Stimulated activated CD4-positive, alpha-beta T cell treated with anti-CD3 and anti-CD28 coated beads, TNF-alpha, amount 100 ng/mL, for 24 hours (primary cell): ENCODE measurements at places on chromosomes 5 and 9.
A peak's percentile ranks its signal among the peaks of the same experiment; 100 is the strongest.

- DNase-seq: peak; percentile 68
Measured at GRCh38 chr9:99824378-99825171, 2.9 kb downstream of the NR4A3 start.

DNA sequence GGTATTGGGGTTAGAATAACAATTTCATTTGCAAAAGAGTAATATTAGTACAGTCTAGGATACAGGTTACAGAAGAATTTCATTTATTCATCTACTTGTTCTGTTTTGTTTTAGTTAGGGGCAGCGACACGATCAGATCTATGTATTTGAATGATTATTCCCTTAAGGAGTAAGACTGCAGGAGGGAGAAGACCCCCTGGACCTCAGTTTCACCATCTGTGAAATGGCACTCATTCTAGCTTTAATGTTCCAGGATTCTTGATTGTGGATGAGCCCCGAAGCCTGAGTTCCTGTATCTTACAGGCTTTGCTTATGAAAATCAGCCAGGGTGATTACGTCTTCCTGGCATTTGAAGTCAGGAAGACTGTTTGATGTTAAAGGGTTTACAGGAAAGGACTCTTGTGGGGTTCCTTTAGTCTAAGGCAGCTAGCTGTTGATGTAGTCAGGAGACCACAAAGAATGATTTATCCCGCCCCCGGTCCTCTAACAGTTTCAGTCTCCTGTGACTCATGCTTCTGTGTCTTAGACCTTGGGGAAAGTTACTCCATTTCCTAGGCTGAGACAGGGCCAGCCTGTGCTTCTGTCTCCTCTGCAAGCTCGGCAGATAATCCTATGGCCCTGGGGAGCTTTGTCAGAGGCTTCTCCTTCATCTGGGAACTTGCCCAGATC lies 11.5 kb downstream of the SMIM3 start:
- DNase-seq: peak; percentile 65

DNA sequence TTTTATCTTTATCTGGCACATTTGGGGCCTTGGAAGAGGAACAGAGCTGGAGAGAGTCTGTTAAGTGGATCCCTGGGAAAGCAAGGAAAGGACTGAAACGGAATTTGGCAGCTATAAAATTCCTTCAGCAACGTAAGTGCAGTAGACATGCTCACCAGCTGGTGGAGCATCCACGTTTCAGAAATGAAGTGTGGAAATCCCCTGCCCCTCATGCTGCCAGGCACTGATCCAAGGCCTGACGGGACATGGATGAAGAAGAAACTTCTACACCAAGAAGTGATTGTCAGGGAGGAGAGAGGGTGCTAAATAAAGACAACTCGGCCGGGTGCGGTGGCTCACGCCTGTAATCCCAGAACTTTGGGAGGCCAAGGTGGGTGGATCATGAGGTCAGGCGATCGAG lies 209.3 kb downstream of the ROR2 start:
- DNase-seq: no peak

DNA sequence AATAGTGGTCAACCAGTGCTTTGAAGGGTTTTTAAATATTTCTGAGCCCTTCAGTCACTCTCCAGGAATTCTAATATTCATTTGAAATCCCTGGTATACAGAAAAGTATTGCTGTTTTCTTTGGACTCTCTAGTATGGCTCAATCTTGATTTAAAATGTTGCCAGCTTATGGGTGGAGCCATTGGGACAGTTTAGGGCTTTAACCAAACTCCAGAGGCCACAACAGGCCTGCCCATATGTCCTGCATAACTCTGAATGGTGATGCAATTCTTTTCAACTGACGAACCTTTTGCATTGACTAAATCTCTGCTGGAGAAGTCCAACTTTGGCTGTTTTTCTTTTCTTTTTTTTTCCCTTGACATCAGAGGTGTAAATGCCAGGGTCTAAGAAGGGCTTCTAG lies 10.3 kb upstream of the ANKHD1 start:
- DNase-seq: no peak

GRCh38 chr5:158074992-158075769 lies 216.2 kb upstream of the CLINT1 start:
- peak; percentile 20 for DNase-seq

- no peak for DNase-seq
Measured at GRCh38 chr9:132673355-132673754, 3.1 kb downstream of the GTF3C4 start.

- no peak for DNase-seq
Measured at GRCh38 chr5:76789991-76790581, 28.7 kb upstream of the F2RL1 start.

DNA sequence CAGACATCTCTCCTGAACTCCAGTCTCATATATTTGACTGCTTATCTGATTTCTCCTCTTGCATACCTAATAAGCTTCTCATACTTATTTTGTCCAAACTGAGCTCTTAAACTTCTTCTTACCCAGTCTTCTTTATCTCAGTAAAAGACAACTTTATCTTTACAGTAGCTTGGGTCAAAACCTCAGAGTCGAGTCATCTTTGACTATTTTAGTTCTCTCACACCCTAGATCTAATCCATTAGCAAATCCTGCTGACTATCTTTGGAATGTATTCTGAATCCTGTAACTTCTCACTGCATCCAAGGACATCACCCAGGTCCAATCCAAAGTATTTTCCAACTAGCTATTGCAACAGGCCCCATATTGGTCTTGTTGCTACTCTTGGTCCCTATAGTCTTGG lies 11.8 kb upstream of the JAK2 start:
- DNase-seq: no peak

- no peak for DNase-seq
Measured at GRCh38 chr5:161432798-161433197, 113.7 kb downstream of the GABRB2 start.

DNA sequence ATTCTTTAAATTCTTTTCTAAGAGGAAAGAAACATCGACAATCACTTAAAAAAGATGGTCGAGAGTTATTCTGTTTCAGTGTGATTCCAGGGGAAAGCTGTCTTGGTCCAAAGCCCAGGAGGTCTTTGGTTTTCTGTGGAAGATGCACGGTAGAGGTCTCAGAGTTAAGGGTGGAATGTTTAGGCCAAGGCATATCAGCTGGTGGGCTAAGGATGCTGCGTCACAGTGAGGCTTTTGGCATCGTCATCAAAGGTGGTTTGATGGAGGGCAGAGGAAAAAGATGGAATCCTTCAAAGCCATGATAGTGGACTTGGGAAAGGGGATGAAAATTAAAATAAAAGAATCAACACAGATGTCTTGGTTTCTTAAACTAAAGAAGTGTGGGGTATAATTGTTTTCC lies 137.3 kb upstream of the ANKH start:
- DNase-seq: no peak

DNA sequence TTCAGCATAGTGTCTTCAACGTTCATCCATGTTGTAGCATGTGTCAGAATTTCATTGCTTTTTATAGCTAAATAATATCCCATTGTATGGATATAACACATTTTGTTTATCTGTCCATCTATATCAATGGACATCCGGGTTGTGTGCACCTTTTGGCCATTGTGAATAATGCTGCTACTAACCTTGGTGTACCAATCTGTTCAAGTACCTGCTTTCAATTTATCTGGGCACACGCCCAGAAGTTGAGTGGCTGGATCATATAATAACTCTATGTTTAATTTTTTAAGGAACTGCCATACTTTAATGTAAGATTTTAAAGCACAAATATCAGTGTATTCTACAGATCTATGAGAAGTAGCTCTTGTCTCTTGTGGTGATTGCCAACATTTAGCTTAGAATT lies 43.5 kb downstream of the SCAI start:
- no peak for DNase-seq

DNA sequence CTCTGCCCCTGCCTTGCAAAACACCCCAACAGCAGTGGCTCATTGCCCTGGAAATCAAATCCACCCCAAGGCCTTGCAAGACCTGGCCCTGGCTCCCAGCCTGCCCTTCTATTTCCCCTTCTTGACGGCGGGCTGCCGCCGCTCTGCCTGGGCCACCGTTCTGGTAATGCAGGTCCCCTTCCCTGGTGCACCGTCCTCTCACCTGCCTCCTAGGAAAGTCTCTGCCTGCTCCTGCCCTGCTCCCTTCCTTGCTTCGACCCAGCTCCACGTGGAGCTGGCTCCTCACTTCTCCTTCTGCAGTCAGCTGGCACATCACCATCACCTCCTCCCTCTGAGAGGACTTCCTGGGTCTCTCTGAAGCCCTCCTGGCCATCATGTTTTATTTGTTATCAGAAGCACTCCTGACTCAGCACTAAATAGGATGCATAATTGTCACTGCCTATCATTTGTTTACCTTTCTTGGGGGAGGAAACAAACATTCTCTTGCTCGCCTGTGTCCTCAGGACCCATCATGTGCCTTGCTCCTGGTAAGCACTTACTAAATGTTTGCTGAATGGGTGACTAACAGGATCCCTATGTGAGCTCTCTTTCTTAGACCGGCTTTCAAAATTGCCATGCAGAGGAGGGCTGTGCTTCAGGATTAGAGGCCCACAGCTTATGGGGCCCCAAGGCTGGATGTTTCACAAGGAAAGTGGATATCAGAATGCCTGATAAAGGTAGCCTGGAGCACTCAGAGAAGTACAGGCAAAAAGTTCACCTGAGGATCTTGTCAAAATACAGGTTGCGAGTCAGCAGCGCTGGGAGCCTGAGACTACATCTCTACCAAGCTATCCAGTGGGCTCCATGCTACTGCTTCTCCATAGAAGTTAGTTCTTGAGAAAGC lies 19.6 kb upstream of the C5orf47 start:
- no peak for DNase-seq

DNA sequence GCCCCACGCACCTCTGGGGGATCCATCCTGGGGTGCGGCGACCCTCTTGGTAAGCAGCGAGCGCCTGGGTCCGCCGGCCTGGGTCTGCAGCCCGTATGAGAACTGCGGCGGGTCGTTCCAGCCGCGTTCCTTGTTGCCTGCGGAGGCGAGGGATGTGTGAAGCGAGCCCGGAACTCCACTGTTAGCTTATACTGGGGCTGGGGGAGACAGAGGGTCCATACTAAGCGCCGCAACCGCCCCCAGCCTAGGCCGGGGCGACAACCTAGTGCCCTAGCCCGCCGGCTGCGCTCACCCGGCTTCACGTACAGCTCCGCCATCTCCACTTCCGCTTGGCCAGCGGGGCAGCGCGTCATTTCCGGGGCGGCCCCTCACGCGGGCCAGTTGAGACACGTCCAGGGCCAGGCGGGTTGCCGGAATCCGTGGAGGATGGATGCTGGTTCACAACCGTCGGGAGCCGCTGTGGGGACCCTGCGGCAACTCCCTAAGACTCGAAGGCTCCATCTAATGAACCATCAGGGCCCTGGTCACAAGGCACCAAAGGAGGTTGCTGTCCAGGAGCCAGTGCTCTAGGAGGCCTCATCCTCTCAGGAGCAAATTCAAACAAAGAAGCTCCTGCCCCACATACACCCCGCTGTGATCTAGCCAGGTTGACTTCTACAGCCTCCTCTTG lies at the start of gene SRA1:
TSS of gene SRA1 (minus strand) at position 338 of the 670 bp plus-strand sequence. CDS start at position 317, 21 bp downstream.
- peak; percentile 80 for DNase-seq

DNA sequence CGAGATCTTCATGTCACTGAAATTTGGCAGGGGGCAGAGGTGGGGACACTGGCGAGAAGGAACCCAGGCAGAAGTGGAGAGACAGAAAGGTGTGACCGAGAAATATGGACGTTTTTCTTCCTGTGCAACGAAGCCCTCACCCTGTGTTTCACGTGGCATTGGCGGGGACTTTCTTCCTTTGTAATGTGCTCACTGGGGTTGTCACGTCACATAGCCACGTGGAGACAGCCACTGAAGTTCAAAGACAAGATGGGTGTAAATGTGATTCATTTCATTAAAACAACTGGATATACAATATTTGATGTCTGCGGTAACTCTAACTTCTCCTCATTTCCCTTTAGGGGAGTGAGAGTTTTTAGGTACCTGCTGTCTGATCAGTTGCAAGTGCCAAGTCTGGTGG lies 225.7 kb downstream of the FSTL4 start:
- no peak for DNase-seq

- no peak for DNase-seq
Measured at GRCh38 chr9:105360344-105360743, 87.5 kb upstream of the FSD1L start.
